ENCODE measurements at places on chromosomes 6 and 20. TPM values are rescaled to one million over a fixed set of nuclear protein-coding genes. Genes with fewer than 3 reads are reported as not detected.

The TULP1 gene
- polyA plus RNA-seq: not detected

The GABRR1 gene
- not detected for polyA plus RNA-seq

The TCP11 gene
- 0.18 TPM for polyA plus RNA-seq

DNA sequence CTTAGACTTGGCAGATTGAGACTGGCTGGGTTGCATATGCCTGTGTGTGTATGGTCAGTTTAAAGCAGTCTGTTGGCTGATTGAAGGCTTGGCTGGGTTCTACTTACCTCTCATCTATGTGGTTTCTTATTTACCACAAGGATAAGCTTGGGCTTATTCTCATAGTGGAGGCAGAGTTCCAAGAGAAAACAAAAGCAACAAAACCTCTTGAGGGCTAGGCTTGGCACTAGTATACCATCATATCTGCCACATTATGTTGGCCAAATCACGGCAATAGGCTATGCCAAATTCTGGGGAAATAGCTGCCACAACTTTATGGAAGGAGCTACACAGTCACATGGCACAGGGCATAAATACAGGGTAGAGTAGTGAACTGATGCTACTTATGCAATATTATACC is 714.1 kb downstream of the CBLN4 start:
- H3K27ac ChIP-seq: no peak overlapping the region
- H3K27me3 ChIP-seq: no peaks in the 10 kb centered on the region
- DNase-seq: no peak
- no peaks in the 10 kb centered on the region for H3K36me3 ChIP-seq
- H3K4me1 ChIP-seq: no peaks in the 10 kb centered on the region

GRCh38 chr20:64162239-64162910 is 1.9 kb upstream of the MYT1 start:
- peaks cover 13% of the 10 kb centered on the region for H3K27me3 ChIP-seq
- H3K4me3 ChIP-seq: no peak overlapping the region
- no peaks in the 10 kb centered on the region for H3K4me1 ChIP-seq
- no peak for DNase-seq
- H3K36me3 ChIP-seq: no peaks in the 10 kb centered on the region
- no peak overlapping the region for H3K27ac ChIP-seq

DNA sequence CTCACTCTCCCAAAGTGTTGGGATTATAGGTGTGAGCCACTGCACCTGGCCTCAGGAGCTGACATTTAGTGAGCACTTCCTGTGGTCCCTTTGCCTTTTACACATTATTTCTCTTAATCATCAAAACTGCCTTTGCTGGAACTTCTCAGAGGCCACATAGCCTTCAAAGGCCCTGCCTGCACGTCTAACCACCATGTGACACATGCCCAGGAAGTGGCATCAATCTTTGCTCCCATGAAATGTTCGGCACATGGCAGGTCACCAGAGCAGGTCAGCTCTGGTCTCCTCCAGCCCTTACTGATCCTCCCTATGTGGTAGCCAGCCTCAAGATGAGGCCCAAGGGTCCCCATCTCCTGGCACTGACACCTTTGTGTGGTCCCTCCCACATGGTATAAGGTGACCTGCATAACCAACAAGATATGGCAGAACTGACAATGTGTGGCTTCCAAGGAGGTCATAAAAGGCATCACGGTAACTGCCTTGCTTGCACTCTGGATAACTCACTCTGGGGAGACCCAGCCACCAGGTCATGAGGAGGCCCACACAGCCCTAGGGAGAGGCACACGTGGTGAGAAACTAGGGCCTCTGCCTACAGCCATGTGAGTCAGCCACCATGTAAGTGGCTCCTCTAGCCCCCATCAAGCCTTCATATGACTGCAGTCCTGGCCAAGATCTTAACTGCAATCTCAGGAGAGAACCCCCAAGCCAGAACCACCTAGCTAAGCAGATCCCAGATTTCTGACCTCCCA is 28.8 kb upstream of the HMGA1 start:
- no peaks in the 10 kb centered on the region for H3K4me1 ChIP-seq
- DNase-seq: no peak
- no peak overlapping the region for H3K4me3 ChIP-seq
- no peaks in the 10 kb centered on the region for H3K27me3 ChIP-seq

- H3K4me3 ChIP-seq: peak overlapping the region; percentile 45
- no peak overlapping the region for H3K27ac ChIP-seq
- peaks cover 3% of the 10 kb centered on the region for H3K4me1 ChIP-seq
- no peak for DNase-seq
These were observed 639 bp upstream of the CD24 start for GRCh38 chr6:106974999-106975737.

DNA sequence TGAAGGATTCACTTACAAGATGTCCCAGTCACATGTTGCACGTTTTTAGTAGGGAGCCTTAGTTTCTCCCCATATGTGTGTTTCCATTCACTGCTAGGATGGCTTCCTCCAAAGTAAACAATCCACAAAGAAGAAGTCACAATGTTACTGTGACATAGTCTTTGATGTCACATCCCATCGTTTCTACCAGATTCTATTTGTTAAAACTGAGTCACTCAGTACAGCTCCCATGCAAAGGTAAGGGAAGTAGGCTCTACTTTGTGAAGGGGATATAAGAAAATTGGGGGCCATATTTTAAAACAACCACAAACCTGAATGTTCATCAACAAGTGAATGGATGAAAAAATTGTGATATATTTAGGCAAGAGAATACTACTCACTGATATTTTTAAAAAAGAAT is at the start of the genes OR11A1 and OR2H1:
Gene OR11A1, minus strand, starts transcription at position 101 of the 400 bp plus-strand sequence. CDS start 29,430 bp downstream, outside the sequence.
Gene OR2H1, plus strand, starts transcription at position 185 of the 400 bp plus-strand sequence. CDS start 4,615 bp downstream, outside the sequence.
- H3K27ac ChIP-seq: no peak within 1 kb of the TSS
- no peaks in the 10 kb centered on the region for H3K27me3 ChIP-seq
- H3K4me1 ChIP-seq: no peaks in the 10 kb centered on the region
- no peak for DNase-seq

GRCh38 chr20:9458138-9458796 is 56.1 kb upstream of the LAMP5 start:
- H3K27me3 ChIP-seq: no peaks in the 10 kb centered on the region
- no peaks in the 10 kb centered on the region for H3K36me3 ChIP-seq
- no peak for DNase-seq
- peaks cover 13% of the 10 kb centered on the region for H3K4me1 ChIP-seq
- H3K27ac ChIP-seq: no peak overlapping the region
- no peak overlapping the region for H3K4me3 ChIP-seq

- no peaks in the 10 kb centered on the region for H3K27me3 ChIP-seq
- peak; percentile 66 for DNase-seq
- H3K36me3 ChIP-seq: no peaks in the 10 kb centered on the region
- H3K4me3 ChIP-seq: no peak overlapping the region
- peak overlapping the region; percentile 20 for H3K27ac ChIP-seq
These were observed 36.6 kb upstream of the LTV1 start for GRCh38 chr6:143806282-143807102.

GRCh38 chr6:42783177-42783875 is 1.5 kb downstream of the BICRAL start:
- peaks cover 16% of the 10 kb centered on the region for H3K4me1 ChIP-seq
- DNase-seq: peak; percentile 54
- H3K4me3 ChIP-seq: peak overlapping the region; percentile 94
- H3K27me3 ChIP-seq: no peaks in the 10 kb centered on the region
- H3K36me3 ChIP-seq: no peaks in the 10 kb centered on the region
- peak overlapping the region; percentile 99 for H3K27ac ChIP-seq

GRCh38 chr6:26230351-26230750 is 134.6 kb upstream of the BTN3A2 start:
- H3K4me3 ChIP-seq: no peak overlapping the region
- H3K4me1 ChIP-seq: peaks cover 22% of the 10 kb centered on the region
- no peak overlapping the region for H3K27ac ChIP-seq

- no peak overlapping the region for H3K27ac ChIP-seq
- H3K36me3 ChIP-seq: no peaks in the 10 kb centered on the region
- no peaks in the 10 kb centered on the region for H3K4me1 ChIP-seq
- DNase-seq: no peak
- no peaks in the 10 kb centered on the region for H3K27me3 ChIP-seq
These were observed 215.4 kb downstream of the TBC1D7 start for GRCh38 chr6:13112921-13113320.

- H3K27ac ChIP-seq: no peak overlapping the region
- H3K4me1 ChIP-seq: peaks cover 1% of the 10 kb centered on the region
- H3K36me3 ChIP-seq: peaks cover 2% of the 10 kb centered on the region
- no peak overlapping the region for H3K4me3 ChIP-seq
These were observed 49.1 kb downstream of the TTI1 start for GRCh38 chr20:37984018-37984785.

DNA sequence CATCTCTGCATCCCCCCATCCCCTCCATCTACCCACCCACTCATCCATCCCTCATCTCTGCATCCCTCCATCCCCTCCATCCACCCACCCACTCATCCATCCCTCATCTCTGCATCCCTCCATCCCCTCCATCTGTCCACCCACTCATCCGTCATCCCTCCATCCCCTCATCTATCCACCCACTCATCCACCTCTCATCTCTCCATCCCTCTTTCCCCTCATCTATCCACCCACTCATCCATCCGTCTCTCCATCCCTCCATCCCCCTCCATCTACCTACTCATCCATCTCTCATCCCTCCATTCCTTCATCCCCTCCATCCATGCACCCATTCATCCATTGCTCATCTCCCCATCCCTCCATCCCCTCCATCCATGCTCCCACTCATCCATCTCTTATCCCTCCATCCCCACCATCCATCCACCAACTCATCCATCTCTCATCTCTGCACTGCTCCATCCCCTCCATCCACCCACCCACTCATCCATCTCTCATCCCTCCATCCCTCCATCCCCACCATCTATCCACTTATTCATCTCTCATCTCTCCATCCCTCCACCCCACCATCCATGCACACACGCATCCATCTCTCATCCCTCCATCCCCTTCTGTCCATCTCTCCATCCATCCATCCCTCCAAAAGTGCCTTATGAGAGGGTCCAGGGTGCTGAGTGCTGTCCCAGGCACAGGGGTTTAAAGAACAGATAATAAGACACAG is 51.4 kb downstream of the WDR27 start:
- no peaks in the 10 kb centered on the region for H3K4me1 ChIP-seq
- H3K27ac ChIP-seq: no peak overlapping the region
- no peak overlapping the region for H3K4me3 ChIP-seq

GRCh38 chr6:718345-718744 is 25.4 kb upstream of the EXOC2 start:
- peaks cover 17% of the 10 kb centered on the region for H3K4me1 ChIP-seq
- no peak for DNase-seq
- H3K4me3 ChIP-seq: no peak overlapping the region
- H3K27me3 ChIP-seq: no peaks in the 10 kb centered on the region
- H3K36me3 ChIP-seq: no peaks in the 10 kb centered on the region

DNA sequence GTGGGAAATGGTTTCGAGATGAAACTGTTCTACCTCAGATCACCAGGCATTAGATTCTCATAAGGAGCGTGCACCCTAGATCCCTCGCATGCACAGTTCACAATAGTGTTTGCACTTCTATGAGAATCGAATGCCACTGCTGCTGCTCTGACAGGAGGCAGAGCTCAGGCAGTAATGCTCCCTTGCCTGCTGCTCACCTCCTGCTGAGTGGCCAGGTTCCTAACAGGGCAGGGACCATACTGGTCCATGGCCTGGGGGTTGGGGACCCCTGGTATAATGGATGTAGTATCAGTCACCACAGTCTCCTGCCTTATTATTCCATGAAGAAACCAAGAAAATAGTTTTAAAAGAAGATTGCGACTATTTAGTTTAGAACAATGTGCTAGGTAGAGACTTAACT is 127.5 kb downstream of the BCKDHB start:
- H3K27ac ChIP-seq: no peak overlapping the region
- no peaks in the 10 kb centered on the region for H3K4me1 ChIP-seq
- no peak for DNase-seq
- H3K4me3 ChIP-seq: no peak overlapping the region
- H3K36me3 ChIP-seq: no peaks in the 10 kb centered on the region

- H3K27ac ChIP-seq: no peak overlapping the region
- H3K4me3 ChIP-seq: no peak overlapping the region
- DNase-seq: no peak
- H3K4me1 ChIP-seq: no peaks in the 10 kb centered on the region
- no peaks in the 10 kb centered on the region for H3K36me3 ChIP-seq
- H3K27me3 ChIP-seq: no peaks in the 10 kb centered on the region
These were observed 176.5 kb upstream of the MMS22L start for GRCh38 chr6:97459535-97459934.

- H3K4me3 ChIP-seq: no peak overlapping the region
- H3K27me3 ChIP-seq: peaks cover 2% of the 10 kb centered on the region
- no peaks in the 10 kb centered on the region for H3K36me3 ChIP-seq
- no peak overlapping the region for H3K27ac ChIP-seq
- no peaks in the 10 kb centered on the region for H3K4me1 ChIP-seq
These were observed 23.7 kb upstream of the PDE10A start for GRCh38 chr6:165686596-165687365.

GRCh38 chr6:40408786-40409542 is 178.2 kb downstream of the LRFN2 start:
- no peaks in the 10 kb centered on the region for H3K27me3 ChIP-seq
- no peaks in the 10 kb centered on the region for H3K4me1 ChIP-seq
- H3K4me3 ChIP-seq: no peak overlapping the region
- H3K36me3 ChIP-seq: no peaks in the 10 kb centered on the region

The SCRT2 gene
- not detected for polyA plus RNA-seq

DNA sequence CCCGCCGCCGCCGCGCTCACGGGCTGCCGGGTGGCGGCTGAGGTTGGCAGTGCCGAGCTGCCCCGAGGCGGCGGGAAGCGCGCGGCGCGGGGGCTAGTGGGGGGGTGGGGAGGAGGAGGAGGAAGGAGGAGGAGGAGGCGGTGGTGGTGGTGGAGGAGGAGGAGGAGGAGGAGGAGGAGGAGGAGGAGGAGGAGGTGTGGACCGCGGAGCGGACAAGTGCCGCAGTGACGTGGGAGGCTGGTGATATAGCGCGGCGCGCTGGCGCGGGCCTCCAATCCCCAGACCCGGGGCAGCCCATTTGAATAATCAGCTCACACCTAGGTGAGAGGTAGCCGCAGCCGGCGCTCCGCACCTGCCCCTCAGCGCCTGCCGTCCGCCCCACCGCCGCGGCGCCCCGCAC is at the start of gene FOXA2:
Gene FOXA2, minus strand, starts transcription at position 51 of the 400 bp plus-strand sequence. CDS start 294 bp downstream, outside the sequence.
- no peak within 1 kb of the TSS for H3K4me3 ChIP-seq
- H3K4me1 ChIP-seq: no peaks in the 10 kb centered on the region
- no peaks in the 10 kb centered on the region for H3K36me3 ChIP-seq
- DNase-seq: no peak
- H3K27ac ChIP-seq: no peak within 1 kb of the TSS

DNA sequence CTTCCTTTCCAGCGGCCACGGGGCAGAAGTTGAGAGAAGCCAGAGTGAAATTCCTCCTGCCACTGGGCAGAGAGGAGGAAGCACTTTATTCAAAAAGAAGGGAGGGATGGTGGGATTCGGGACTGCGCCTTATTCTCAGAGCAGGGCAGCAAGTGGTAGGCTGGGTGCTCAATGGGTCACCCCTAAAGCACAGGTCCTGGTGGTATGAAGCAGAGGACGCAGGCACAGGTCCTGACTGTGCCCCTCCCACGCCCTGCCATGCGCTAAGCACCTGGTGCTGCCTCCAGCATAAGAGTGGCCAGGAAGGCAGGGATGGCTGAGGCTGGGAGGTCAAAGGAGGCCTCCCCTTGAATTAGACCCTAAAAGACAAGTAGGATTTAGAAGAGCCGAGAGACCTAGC is 4.9 kb upstream of the GRM4 start:
- H3K4me3 ChIP-seq: no peak overlapping the region
- no peak overlapping the region for H3K27ac ChIP-seq
- DNase-seq: no peak
- peaks cover 31% of the 10 kb centered on the region for H3K27me3 ChIP-seq
- no peaks in the 10 kb centered on the region for H3K4me1 ChIP-seq

Measured in endothelial cell of umbilical vein (primary cell).